Activated CD4-positive, alpha-beta T cell treated with anti-CD3 and anti-CD28 coated beads, Interleukin-2, amount 10 ng/mL, durations not matched to agents 7 days and 5 days (primary cell): ENCODE measurements at places on chromosomes 12 and 14. TPM values are rescaled to one million over a fixed set of nuclear protein-coding genes. Genes with fewer than 3 reads are reported as not detected.

DNA sequence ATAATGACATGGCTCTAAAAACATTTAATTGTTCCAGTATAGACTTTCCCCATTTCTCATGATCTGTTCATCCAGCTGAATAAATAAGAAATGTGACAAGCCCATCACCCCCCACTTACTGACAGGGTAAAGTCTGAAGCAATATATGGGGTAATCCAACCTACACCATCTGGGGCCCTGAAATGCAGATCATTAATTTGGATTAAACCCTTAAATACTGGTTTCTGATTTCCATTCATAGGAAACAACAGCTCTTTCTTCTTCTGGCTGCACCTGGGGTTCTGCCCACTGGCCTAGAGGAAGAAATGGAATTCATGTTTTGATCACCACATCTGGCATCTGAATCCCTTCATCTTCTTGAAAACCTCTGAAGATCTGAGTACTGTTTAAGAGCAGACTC is 39.3 kb upstream of the ACSM4 start:
- no peak for DNase-seq

DNA sequence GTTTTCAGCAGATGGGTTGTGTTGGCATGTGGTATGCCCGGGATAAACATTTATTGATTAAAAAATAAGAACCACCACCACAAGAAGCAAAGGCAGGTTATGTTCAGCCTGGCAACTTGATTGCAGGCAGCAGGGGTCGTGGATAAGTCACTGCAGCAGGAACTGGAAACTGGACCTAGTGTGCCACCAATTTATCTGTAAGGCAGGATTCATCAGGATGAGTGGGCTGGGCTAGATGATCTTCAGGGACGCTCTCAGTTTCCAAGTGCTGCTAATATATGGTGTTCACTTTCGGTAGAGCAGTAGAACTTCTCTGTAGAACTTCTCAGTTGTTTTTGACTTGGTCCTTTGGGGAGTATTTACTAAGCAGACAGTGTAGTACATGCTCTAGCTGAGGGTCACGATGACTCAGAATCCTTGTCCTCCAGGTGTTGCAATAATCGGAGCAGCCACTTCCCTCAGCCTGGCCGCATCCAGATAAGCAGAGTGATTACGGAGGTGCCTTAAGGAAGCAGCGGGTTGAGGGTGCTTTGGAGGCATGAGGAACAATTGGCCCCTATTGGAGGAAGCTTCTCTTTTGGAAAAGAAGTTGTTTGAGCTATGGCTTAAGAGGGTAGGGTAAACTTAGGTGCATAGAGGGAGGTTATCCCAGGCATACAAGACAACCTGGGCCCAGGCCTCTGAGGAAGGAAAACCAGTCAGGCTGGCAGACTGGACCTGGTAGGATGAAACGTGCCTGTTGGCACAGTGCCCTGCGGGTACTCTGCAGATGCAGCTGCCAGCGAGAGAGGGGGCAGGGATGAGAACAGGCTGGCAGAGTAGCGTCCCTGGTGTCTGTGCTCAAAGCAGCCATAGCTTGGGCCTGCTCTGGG is 104.0 kb downstream of the GPR135 start:
- no peak for DNase-seq

The ARMH4 gene
- 0.07 TPM for total RNA-seq

The EIF5 gene
- total RNA-seq, result 176 TPM

The TMEM132C gene
- total RNA-seq, result not detected

The ANKRD33 gene
- not detected for total RNA-seq

- peak; percentile 4 for DNase-seq
Observed at GRCh38 chr14:99158150-99158549, 113.8 kb downstream of the BCL11B start.

- DNase-seq, result peak; percentile 7
Observed at GRCh38 chr14:96501217-96501739, 904 bp upstream of the PAPOLA start.

DNA sequence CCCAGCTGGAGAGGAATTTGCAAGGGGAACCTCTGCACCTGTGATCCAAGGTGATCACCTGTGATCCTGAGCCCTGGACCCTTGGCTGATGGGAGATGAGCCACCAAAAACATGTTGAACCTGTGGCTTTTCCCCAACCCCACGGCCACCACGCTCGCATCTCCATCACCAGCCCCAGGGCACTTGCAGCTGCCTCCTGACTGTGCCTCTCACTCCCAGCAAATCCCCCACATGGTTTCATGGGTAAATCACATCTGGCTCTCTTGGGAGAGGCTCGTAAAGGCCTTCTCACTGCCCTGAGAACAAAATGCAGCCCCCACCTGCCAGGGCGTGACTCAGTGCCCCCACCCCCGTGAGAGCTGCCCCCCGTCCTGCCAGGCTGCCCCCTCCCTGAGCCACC is 76.0 kb downstream of the RFLNA start:
- DNase-seq, result no peak

GRCh38 chr12:3333583-3333982 is 157.4 kb upstream of the PRMT8 start:
- no peak for DNase-seq

- no peak for DNase-seq
Observed at GRCh38 chr12:24852420-24852819, 96.5 kb downstream of the BCAT1 start.

DNA sequence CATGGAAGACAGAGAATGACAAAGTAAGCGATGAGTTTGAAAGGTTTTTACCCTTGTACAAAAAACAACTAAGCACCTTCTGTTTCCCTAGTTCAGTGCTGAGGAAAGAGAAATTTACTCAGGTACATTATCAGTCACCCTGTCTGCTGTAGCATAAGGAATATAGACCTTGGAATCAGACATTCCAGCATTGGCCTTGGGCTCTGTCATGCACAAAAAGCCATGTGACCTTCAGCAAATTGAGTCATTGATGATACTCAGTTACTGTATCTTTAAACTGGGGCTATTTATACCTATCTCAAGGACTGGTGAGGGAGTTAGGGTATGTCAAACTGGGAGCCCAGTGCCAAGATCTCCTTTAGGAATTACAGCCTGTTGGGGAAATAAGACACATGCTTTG is 19.3 kb upstream of the TCL1A start:
- no peak for DNase-seq

GRCh38 chr12:57299514-57300016 is 48.6 kb upstream of the STAC3 start:
- DNase-seq, result no peak

The GNB3 gene
- not detected for total RNA-seq

The SPTLC2 gene
- 54.2 TPM for total RNA-seq

- no peak for DNase-seq
Observed at GRCh38 chr14:61861320-61861865, 99.2 kb downstream of the SNAPC1 start.

The AICDA gene
- not detected for total RNA-seq
